Chondrocyte (in vitro differentiated cells): ENCODE measurements at places on chromosomes 6 and 20. TPM values are rescaled to one million over a fixed set of nuclear protein-coding genes. Genes with fewer than 3 reads are reported as not detected.

The RNF217 gene
- 51.5 to 72.5 TPM (median 54.6 TPM) in 3 replicates for total RNA-seq

The TMEM217 gene
- total RNA-seq: 1.8 to 4.5 TPM (median 4.0 TPM) in 3 replicates

GRCh38 chr20:22904905-22905304 is 130.2 kb upstream of the SSTR4 start:
- DNase-seq: no peak
- H3K4me3 ChIP-seq: no peak overlapping the region
- peaks cover 10% of the 10 kb centered on the region for H3K36me3 ChIP-seq
- H3K4me1 ChIP-seq: peaks cover 8% of the 10 kb centered on the region
- no peaks in the 10 kb centered on the region for H3K27me3 ChIP-seq
- no peak overlapping the region for H3K27ac ChIP-seq

GRCh38 chr6:37704923-37705238 is 7.2 kb upstream of the MDGA1 start:
- H3K27me3 ChIP-seq: no peaks in the 10 kb centered on the region
- H3K27ac ChIP-seq: peak overlapping the region; percentile 90

- peaks cover 17% of the 10 kb centered on the region for H3K4me1 ChIP-seq
- no peak overlapping the region for H3K4me3 ChIP-seq
These were observed 148.3 kb downstream of the HACE1 start for GRCh38 chr6:104711371-104711770.

The BCAS1 gene
- not detected in 3 replicates for total RNA-seq

The SIRPD gene
- not detected in 3 replicates for total RNA-seq

DNA sequence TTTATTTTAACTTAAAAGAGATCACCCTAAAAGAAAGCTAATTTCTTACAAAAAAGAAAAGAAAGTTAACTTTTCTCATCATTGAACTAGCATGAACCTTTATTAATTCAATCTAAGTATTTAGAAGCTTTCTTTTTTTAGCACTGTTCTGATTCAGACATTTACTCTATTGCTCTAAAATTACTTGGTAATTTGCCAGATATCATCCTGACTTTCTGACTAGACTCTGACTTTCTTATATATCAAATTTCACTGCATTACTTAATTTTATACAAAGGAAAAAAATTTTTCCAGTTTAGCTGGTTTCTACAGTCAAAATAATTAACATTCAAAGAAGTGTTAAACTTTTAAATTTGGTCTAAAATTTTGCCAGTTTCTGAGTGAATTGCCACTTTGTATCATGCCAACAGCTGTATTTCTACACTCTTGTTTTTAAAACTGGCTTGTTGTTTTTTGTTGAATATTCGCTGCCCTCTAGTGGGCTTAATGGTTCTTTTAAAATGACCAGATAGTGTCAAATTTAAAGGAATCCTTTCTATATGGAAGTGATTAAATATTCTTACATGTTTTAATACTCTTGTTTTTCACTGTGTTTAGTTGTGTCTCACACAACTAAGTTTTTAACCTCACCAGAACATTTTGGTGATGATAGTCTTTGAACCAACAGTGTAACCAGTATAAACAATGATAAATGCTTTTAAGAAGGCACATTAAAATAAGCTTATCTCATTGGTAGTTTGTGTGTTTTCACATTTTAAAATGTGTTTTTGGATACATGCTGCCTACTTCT is 102.0 kb downstream of the POPDC3 start:
- H3K4me1 ChIP-seq: peaks cover 8% of the 10 kb centered on the region
- no peak overlapping the region for H3K4me3 ChIP-seq

The NFKBIE gene
- 3.0 to 7.0 TPM (median 6.2 TPM) in 3 replicates for total RNA-seq

- no peak for DNase-seq
- peaks cover 2% of the 10 kb centered on the region for H3K36me3 ChIP-seq
- H3K27ac ChIP-seq: no peak overlapping the region
- H3K4me3 ChIP-seq: no peak overlapping the region
- peaks cover 2% of the 10 kb centered on the region for H3K27me3 ChIP-seq
- no peaks in the 10 kb centered on the region for H3K4me1 ChIP-seq
These were observed 16.9 kb upstream of the MLIP start for GRCh38 chr6:54094293-54094692.

- H3K4me1 ChIP-seq: no peaks in the 10 kb centered on the region
- H3K27ac ChIP-seq: no peak overlapping the region
- H3K36me3 ChIP-seq: no peaks in the 10 kb centered on the region
- H3K4me3 ChIP-seq: no peak overlapping the region
- DNase-seq: no peak
These were observed 90.9 kb upstream of the INSM1 start for GRCh38 chr20:20276811-20277530.

- no peak overlapping the region for H3K4me3 ChIP-seq
- H3K4me1 ChIP-seq: peaks cover 3% of the 10 kb centered on the region
- peaks cover 2% of the 10 kb centered on the region for H3K27me3 ChIP-seq
- H3K36me3 ChIP-seq: no peaks in the 10 kb centered on the region
- peak; percentile 30 for DNase-seq
- H3K27ac ChIP-seq: no peak overlapping the region
These were observed 65.7 kb upstream of the DUSP22 start for GRCh38 chr6:226516-227073.

GRCh38 chr6:108838101-108838717 is 10.0 kb upstream of the ARMC2 start:
- no peak overlapping the region for H3K27ac ChIP-seq
- DNase-seq: no peak
- H3K4me3 ChIP-seq: no peak overlapping the region

GRCh38 chr20:32549842-32550241 is 35.3 kb downstream of the NOL4L start:
- no peaks in the 10 kb centered on the region for H3K27me3 ChIP-seq
- H3K4me3 ChIP-seq: no peak overlapping the region
- H3K4me1 ChIP-seq: peaks cover 34% of the 10 kb centered on the region
- H3K36me3 ChIP-seq: peaks cover 4% of the 10 kb centered on the region
- H3K27ac ChIP-seq: no peak overlapping the region

The SIGLEC1 gene
- 0.08 TPM in 1 of 3 replicates, not detected in the others for total RNA-seq
